ENCODE measurements at places on chromosomes 6 and 20.

DNA sequence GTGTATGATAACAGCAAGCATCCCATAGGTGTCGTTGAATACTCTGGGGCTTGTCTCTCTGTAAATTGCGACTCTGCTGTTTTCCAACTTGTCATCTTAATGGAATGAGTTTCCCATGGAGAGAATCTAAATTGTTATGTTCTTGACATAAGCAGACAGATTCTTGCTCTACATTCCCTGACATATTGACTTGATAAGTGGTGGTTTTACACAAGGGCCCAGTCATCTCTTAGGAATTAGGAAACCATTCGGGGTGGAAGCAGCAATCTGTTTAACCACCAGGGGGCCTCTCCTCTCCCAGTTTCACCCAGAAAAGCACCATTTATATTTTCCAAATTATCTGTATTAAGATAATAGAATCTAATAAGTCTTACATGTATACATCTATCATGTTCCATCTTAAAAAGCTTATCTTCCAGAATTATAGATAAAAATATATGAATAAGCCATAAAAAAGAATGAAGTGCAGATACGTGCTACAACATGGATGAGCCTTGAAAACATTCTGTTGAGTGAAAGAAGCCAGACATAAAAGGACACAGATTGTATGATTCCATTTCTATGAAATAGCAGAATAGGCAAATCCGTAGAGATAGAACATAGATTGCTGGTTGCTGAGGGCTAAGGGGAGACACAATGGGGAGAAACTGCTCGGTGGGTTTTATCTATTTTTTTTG lies 23.1 kb upstream of the MROH8 start:
- peak; percentile 75 for DNase-seq

DNA sequence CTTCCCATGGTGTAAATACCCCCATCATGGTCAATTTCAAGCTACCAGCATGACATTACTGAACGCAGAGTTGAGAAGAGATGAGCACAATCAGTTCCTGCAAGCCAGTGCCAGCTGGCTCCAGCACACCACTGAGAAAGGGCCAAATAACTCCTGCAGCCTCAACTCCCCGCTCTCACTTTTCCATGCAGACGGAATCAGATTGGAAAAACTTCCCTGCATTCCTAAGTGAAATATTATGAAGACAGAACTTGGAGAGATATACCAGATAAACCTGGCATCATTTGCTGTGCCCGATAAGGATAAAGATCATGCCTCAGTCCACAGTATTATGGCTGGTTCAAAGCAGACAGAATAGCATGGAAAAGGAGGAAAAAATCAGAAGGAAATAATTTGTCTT lies 56.7 kb downstream of the FILIP1 start:
- DNase-seq: no peak

- DNase-seq: no peak
These were observed 8.2 kb upstream of the PYGB start for GRCh38 chr20:25239387-25240370.

DNA sequence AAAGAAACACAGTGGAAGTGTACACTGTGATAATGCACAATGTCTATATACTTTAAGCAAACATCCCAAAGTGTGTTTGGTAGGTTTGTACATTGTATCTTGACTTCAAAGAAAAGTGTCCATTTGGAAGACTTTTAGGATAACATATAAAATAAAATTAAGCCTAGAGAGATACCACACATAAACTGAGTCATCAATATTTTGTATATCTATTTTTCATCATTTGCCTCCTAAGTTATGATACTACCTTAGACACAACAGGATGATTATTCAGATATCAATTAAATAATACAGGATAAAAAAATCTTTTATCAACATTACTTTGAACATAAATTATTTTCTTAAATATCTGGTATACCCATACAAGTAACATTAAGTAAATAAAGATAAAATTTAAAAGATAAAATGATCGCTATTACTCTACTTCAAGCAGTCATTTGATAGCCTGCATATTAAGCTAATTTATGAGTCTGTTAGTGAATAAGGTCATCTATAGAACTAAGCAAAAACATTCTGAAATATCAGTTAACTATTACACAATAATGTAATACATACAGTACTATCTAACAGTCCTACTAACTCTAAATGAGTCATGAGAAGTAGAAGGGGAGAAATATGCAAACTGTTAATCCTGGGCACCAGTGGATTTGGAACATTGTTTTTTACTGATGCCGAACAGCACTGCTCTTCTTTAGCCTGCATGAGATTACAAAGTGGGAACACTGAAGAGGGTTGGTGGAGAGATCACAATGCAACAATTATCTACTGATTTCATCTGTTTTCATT lies 158.4 kb upstream of the SIM1 start:
- peak; percentile 7 for DNase-seq

DNA sequence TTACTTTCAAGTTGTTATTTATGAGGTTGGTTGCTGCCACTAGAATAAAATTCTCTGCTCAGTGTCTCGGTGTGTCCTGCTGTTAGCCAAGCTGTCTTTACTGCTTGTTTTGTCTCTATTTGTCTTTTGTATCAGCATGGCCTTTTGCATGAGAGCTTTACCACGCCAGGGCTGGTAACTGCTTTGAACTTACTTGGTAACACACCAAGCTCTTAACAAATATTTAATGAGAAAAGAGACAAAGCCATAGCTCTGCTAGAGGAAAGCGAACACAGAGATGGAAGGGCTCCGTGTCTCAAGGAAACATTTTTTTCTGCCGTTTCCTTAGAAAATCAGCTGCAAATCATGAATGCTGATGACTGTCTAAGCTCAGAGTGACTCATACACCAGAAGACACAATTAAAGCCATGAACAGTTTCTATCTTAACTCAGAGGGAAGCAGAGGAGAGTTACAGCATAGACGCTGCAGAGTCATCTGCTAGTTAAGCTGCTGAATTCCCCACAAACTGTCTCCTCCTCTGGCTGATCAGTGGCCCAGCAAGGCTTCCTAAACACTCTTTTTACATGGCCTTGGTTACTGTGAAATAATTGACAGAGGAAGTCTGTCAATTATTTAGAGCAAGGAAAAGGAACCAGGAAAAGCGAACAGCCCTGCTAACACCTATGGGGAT lies 44.8 kb downstream of the AGPAT4 start:
- peak; percentile 72 for DNase-seq

DNA sequence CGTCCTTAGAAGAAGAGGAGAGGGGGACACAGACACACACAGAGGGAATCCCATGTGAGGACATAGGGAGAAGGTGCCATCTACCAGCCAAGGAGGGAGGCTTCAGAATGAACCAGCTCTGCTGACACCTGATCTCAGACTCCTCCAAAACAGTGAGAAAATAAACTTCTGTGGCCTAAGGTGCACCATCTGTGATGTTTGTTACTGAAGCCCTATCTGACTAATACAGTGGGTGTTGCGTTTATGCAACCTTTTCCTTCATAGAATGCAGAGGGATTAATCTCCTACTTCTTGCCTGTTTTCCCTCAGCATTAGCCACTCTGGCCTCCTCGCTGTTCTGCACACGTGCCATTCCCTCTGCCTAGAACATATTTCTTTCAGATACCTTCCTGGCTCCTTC lies 81.5 kb upstream of the EDN1 start:
- no peak for DNase-seq
